Effector CD4-positive, alpha-beta T cell (primary cell): ENCODE measurements at places on chromosomes 3 and 15.

DNA sequence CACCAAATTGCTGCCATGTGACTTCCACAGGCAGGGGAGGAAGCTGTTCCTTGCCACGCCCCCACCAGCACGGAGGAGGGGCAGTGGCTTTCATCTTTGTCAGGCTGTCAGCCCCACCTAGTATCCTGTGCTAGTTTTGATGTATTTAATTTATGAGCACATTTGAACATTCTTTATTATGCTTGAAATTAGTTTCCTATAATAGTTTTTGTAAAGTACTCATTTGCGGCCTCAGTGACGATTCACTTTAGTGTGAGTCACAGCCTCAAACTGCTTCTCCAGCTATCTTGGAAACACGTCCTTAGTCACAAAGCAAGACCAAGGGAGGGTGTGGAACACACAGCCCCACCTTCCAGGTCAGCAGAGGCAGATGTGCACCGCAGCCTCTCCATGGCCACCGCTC, 239.9 kb upstream of the ATP10A start:
- DNase-seq = no peak

DNA sequence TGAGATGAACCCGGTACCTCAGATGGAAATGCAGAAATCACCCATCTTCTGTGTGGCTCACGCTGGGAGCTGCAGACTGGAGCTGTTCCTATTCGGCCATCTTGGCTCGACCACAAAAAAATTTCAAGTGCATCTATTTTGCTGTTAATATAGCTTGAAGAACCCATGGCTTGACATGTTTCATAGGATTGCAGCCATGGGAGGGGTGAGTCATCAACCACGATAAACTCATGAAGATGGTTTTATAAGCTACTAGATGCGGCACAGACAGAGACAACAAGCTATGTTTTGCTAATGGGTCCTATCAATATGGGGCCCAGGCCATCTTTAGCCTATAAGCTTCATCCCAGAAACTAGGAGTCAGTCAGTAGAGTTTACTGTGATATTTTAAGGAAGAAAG, 100.4 kb upstream of the PHLDB2 start:
- DNase-seq = no peak

- no peak for DNase-seq
Measured at GRCh38 chr15:98673133-98673532, 24.8 kb downstream of the IGF1R start.

GRCh38 chr3:55826731-55827496, 339.8 kb upstream of the WNT5A start:
- DNase-seq = no peak

DNA sequence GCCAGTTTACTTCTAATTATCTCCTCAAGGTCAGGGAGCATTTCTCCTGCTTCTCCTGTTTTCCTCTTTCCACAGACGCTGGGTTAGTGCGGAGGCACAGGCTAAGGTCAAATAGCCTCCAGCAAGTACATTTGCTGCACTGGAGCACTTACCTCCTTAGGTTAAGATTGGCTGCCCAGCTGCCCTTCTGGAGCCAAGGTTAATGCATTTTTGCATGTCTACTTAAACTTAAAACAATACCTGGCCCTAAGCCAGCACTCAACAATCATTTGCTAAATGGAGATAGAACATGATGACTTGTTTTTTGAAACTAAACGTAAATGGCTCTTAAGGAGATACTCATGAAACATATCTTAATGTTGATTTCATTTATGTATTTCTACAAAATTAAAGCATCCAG, 83.5 kb downstream of the SSR3 start:
- DNase-seq = no peak

DNA sequence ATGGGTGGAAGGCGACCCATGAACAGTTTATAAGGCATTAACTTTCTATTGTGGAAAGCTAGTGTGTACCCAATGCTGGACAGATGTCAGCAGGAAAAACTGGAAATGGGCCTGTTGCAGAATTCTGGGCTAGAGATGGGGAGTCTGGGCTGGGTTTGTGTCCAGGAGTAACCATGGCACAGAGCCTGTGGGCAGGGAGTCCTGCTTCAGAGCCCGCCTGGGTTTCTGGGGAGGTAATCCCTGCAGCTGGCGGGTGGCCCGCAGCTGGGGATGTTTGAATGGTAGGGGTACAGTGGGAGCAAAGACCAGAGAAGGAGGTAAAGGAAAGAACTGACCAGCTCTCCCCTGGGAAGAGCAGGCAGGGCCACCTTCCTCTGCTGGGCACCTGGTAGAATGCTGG, 25.7 kb downstream of the ACAA1 start:
- no peak for DNase-seq

DNA sequence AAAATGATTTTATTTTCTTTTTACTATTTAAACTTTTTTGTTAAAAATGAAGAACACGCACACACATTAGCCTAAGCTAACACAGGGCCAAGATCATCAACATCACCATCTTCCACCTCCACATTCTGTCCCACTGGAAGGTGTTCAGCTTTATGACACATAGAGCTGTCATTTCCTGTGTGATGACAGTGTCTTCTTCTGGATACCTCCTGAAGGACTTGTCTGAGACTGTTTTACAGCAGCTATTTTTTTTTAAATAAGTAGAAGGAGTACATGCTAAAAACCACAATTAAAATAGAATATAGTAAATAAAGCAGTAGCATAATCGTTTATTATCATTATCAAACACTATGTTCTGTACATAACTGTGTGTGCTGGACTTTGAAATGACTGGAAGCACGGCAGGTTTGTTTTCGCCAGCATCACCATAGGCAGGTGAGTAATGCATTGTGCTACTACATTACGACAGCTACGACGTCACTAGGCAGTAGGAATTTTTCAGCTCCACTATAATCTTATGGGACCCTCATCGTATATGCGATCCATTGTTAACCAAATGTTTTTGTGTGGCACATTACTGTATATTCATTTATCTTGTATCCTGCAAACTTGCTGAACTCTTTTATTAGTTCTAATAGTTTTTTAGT, 72.8 kb downstream of the KLF15 start:
- DNase-seq = no peak

DNA sequence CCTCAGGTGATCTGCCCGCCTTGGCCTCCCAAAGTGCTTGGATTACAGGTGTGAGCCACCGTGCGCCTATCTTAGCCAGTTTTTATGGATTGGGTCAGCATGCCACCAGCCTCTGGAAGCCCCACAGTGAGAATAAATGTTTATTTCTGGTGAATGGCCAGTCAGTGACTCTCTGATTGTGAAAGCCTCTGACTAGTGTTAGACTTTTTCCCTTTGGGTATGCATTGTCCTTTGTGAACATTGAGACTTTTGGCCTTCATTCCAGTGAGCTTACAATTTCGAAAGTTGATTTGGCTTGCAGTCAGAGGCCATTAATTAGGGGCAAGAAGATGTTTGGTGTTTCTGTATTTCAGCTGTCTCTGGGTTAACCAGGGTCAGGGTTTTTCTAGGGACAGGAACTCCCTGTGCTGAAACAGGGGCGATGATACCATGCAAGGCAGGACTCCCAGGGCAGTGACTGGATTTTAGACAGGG, 274.5 kb upstream of the C2CD4B start:
- no peak for DNase-seq

DNA sequence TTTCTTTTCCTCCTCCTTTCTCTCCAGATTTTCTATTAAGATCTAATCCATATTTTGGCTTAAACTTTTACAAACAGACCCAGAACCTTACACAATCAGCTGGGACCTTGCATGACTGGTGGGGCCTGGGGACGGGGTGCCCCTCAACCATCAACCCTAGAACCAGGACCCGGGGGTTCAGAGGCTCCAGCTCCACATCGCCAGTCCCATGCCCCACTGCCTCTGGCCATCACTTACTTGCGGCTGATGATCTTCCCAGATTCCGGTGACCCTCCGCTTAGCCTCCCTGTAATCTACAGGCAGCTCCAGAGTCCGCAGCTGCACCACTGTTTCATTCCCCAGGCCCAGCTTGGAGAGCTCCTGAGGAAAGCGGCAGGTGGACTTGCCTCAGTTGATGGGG, 36.8 kb downstream of the PGPEP1L start:
- no peak for DNase-seq

DNA sequence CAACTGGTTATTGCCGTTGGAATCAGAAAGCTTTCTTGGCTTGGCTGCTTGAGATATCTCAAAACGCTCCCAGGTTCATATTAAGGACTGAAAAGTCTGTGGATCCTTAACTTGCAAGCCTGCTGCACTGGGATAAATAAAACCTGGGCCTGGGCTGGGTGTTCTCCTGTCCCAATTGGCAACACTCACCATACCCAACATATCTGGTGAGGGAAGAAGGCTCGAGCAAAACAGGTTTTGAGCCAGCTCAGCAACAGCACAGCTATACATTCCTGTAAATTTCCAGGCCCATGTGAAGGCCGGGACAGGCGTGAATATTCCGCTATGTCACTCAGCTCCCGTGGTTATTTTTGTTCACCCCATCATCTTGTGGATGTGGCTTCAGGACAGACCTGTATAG, 169.0 kb upstream of the BCL6 start:
- no peak for DNase-seq

DNA sequence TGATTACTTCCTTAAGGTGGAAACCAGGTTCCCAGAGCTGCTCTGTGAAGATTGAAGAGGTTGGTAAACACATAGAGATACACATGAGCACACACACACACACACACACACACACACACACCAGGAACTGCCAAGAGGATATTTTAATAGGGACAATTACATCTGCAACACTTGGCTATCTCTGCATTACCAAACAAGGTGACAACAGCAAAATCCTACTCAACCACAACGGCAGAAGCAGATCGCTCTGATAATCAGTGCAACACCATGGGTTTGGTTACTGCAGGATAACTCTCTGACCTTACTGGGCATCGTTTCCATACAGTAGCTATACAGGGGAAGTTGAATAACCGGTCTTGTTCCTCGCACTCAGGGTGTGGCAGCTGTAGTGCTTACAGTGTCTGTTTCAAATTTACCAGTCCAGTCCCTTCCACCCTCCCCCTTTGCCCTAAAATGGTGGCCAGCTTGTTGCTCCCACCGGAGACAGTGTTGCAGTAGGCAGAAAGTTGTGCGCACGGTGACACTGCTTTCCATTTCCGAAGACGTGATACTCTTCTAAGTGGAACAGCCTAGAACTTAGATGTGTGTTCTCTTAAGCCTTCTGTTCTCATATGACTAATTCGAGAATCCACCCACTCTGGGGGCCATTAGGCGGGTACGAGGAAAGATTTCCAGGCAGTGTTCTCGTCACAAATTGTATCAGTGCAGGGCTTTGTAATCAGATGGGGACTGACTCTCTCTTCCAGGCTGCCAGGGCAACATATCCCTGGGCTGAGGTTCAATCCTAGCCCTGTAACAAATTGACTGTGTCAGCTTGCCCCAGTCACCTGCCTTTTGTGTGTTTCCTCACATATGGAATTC, 176.2 kb downstream of the P3H2 start:
- DNase-seq = no peak
